ENCODE measurements at places on chromosomes 12 and 14.

DNA sequence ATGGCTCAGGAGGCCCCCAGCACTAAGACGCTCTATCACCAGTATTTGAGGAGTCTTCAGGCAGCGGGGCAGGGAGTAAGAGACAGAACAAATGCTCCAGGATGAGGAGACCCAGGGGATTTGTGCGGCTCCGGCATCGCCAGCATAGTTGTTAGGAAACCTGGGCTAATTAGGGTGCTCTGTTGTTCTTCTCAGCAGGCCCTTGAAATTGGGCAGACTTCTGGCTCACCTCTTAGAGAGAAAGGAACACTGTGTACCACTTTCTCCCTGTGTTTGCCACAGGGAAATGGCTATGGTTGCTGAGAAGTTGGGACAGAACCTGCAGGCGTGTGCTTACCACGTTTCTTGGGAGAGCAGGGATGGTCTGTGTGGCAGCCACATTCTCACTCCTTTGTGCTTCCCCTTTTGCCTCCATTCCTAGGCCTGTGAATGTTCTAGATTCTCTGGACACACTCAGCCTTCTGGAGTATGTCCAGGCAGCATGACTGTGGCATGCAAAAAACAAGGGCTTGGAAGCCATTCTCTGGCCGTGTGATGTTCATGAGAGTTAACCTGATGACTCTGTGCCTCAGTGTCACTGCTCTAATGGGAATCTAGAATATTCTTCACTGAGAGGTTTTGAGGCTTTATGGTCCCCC is 109.0 kb downstream of the CHST11 start:
- DNase-seq: no peak

DNA sequence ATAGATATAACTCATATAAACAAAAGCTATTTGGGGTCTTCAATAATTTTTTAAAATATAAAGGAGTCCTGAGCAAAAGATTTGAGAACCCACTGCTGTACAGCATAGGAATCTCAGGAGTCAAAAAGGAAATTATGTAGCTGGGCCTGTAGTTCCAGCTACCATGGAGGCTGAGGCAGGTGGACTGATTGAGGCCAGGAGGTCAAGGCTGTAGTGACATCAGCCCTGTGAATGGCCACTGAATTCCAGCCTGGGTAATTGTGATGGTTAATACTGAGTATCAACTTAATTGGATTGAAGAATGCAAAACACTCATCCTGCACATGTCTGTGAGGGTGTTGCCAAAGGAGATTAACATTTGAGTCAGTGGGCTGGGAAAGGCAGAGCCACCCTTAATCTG is 10.5 kb downstream of the CERS5 start:
- no peak for DNase-seq

DNA sequence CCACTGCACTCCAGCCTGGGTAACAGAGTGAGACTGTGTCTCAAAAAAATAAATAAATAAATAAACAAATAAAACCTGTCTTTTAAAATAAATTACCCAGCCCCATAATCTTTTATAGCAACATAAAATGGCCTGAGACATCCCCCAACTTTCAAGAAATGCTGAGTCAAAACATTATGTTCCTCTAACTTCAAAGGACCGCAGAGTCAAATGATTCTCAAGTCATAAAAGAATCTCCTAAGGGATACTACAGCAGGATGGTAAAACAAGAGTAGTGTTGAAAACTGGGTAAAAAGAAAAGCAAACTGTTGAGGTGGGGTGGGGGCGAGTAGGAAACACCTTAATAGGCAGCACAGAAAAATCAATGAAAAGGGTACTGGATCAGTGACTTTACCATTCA is 9.5 kb downstream of the BLTP3B start:
- DNase-seq: no peak

GRCh38 chr14:90815822-90816662 is at the start of gene TTC7B:
TTC7B (minus strand) TSS chr14:90816430; CDS start chr14:90816295, 135 bp downstream.
- DNase-seq: peak; percentile 46

DNA sequence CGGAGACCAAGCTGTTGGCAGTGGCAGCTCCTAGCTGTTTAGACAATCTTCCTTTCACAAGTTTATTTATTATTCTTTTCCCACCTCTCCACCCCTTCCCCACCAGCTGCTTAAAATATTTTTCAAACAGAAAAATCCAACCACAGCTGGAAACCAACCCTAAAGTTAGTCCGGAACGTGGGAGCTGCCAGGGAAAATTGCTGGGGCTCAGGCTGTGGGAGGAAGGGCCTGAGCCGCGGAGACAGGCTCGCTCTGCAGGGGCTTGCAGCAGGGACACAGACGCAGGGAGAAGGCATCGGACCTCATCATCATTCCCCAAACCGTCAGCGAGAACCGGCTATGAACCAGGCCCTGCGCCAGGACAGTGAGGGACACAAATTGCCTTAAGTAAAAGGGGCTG is 16.1 kb upstream of the TMEM106C start:
- no peak for DNase-seq

DNA sequence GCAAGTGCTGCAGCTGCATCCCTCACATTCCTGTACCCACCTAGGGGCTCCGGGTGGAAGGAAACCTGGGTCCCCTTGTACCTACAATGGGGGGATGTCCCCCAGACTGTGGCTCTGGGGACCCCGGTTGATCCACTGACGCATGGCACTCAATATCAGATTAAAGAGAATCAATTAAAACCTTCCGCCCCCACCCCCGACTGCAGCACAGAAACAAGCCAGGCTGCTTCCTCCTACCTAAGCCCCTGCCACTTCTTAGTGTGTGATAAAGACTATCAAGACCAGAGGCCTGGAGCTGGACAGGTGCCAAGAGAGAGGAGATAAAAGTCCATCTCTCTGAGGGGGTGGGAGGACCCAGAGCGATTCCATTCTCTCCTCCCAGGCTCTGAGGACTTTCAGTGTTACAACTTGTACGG is 28.2 kb upstream of the RPLP0 start:
- no peak for DNase-seq

DNA sequence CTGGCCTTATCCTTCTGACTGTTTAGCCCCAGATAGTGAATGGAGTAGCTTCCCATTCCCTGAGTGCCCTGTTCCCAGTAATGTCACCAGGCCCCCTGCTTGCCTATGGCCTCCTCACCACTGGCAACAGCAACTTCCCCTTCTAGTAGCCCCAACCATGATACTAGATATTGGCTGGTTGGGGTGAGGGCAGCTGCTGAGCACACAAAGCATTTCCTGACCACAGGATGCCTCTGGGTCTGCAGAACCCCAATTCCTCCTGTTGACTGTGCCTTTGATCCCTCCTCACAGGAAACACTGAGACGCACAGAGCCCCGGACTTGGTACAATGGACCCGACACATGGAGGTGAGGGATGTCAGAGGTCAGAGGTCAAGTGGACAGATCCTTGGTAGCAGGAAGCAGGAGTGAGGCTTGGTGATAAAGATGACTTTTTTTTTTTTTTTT is 597 bp downstream of the SOAT2 start:
- DNase-seq: no peak

- DNase-seq: no peak
Measured at GRCh38 chr14:79294499-79294898, 916.8 kb downstream of the DIO2 start.

GRCh38 chr12:131803961-131804521 is 24.2 kb upstream of the MMP17 start:
- DNase-seq: no peak

DNA sequence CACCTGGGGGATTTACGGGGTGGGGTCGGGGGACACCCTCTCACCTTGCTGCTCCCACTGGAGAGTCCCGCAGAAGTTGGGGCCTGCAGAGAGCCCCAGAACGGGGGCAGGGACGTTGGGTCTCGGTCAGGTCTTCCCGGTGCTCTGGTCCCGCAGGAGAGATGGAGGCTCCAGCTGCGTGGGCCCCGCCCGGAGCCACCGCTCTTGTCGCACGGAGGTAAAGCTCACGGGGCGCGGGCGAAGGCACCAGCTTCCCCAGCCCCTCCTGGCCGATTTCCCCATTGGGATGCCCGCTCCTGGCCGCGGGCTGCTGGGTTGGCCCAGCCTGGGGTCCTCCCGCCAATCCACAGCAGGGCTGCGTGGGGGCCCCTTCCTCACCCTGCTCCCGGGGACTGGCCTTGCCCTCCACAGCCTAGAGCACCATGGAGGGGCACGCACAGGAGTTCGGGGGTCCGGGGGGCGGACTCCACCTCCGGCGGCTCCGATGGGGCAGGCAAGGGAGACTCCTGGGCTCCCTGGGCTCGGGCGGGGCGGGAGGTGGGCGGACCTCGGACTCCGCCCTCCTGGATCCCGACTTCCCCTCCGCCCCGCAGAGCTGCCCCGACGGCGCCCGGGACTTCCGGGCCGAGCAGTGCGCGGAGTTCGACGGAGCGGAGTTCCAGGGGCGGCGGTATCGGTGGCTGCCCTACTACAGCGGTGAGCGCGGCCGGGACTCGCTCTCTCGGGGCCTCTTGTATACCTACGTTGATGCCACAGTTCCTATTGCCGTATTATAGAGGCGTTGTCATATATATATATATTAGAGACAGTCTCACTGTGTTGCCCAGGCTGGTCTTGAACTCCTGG is 8.4 kb downstream of the PAPLN start:
- peak; percentile 34 for DNase-seq

- DNase-seq: no peak
Measured at GRCh38 chr14:81971911-81972310, 438.3 kb upstream of the SEL1L start.

GRCh38 chr12:131619106-131619642 is 91.7 kb upstream of the SFSWAP start:
- DNase-seq: no peak

DNA sequence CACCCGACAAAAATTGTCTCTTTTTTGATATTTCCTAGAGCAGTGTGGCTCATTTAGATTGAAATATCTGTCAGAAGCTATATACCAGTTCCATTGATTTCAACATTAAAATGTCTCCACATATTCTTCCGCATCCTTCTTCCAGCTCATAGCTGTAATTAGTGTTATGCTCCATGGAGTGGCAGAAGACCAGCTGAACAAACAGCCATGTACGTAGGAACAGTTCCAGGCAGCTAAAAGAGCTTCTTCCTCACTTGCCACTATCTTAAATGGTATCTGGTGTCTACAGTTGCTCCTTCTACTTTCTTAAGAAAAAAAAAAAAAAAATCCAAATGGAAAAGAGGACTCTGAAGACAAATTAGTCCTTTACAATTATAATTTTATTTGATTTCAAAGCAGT is 848.0 kb downstream of the DIO2 start:
- DNase-seq: no peak

DNA sequence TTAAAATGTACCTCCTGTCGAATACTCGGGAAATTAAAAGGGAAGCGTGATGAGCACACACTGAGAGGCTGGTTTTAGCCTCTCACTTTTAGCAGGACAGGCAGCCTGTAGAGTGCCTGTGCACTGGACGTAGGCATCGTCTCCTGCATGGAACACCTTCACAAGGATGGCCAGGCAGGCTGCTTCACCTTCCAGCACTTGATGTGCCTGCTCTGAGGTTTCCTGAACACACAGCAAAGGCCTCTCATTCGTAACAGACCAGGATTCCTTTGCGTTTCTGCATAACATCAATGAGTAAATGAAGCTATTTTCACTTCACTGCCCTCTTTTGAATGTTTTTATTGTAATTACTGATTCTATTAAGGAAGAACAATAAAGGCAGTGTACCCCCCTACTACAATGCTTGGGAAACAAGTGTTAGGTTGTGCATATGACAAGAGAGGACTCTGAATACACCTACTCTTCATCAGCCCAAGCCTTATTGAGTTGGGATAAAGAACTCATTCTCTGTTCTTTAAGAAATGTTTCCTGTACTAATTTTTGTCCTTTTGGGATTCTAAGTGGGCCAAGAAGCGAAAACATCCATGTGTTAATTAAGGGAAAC is 1077.6 kb upstream of the FOXG1 start:
- DNase-seq: no peak

- DNase-seq: no peak
Measured at GRCh38 chr12:89875809-89876208, 167.2 kb upstream of the ATP2B1 start.

DNA sequence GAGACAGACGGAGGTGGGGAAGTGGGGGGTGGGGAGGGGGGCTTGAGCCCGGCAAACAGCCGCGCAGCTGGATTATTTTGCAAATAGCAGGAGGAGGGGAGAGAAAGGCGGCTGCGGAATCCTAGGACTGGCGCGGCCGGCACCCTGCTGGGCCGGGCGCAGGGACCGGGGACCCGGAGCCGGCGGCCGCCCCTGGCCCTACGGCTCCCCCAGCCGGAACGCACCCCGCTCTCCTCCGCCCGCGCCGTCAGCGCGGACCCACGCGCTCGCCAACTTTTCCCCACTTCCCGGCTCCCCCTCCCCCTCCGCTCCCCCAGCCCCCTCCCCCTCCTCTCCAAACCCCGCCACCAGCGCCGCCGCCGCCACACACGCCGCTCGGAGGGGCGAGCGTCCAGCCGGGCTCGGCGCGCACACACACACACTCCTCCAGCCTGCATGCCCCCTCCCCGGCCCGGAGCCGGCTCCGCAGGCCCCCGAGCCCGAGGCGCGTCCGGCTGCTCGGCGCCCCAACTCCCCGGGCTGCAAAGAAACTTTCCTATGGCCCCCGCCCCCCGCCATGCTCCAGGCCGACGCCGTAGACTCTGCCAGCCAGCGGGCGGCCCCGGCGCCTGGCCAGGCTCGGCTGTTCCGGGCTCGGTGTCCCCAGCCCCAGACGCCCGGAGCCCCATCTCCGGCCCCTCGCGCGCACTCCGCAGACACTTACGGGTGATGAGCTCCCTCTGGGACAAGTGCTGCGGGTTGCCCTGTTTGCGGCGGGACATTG is 1.4 kb downstream of the BCL11B start:
- no peak for DNase-seq

GRCh38 chr12:102390068-102390467 is 90.3 kb downstream of the IGF1 start:
- no peak for DNase-seq

- peak; percentile 87 for DNase-seq
Measured at GRCh38 chr12:47088021-47088944, 8.5 kb upstream of the AMIGO2 start.

GRCh38 chr14:103023881-103024473 is 33.4 kb downstream of the CDC42BPB start:
- no peak for DNase-seq

- no peak for DNase-seq
Measured at GRCh38 chr12:6328945-6329702, 12.8 kb downstream of the TNFRSF1A start.

GRCh38 chr14:55254581-55254980 is 16.6 kb upstream of the FBXO34 start:
- no peak for DNase-seq

GRCh38 chr12:112514926-112515642 is 96.3 kb downstream of the PTPN11 start:
- no peak for DNase-seq

GRCh38 chr12:49893753-49894750 is 9.6 kb downstream of the FAIM2 start:
- DNase-seq: no peak

- DNase-seq: no peak
Measured at GRCh38 chr14:68665792-68666204, 127.1 kb downstream of the ZFP36L1 start.

GRCh38 chr12:31687101-31687527 is 27.6 kb downstream of the ETFBKMT start:
- DNase-seq: no peak
